ENCODE measurements at places on chromosomes 7 and 10. TPM values are rescaled to one million over a fixed set of nuclear protein-coding genes. Genes with fewer than 3 reads are reported as not detected.
A peak's percentile ranks its signal among the peaks of the same experiment; 100 is the strongest.

RADIL gene
- 1.3 TPM for total RNA-seq

INA gene
- 0.08 TPM for total RNA-seq

PGAM2 gene
- 1.3 TPM for total RNA-seq

SLC29A4 gene
- 38.9 TPM for total RNA-seq

GHRHR gene
- total RNA-seq, result not detected

RBM17 gene
- total RNA-seq, result 65.4 TPM

- peaks cover 23% of the 10 kb centered on the region for H3K4me1 ChIP-seq
- no peak for DNase-seq
- H3K27me3 ChIP-seq, result no peaks in the 10 kb centered on the region
- H3K27ac ChIP-seq, result no peak overlapping the region
These were observed 120.2 kb downstream of the SORBS1 start for GRCh38 chr10:95440756-95441546.

DNA sequence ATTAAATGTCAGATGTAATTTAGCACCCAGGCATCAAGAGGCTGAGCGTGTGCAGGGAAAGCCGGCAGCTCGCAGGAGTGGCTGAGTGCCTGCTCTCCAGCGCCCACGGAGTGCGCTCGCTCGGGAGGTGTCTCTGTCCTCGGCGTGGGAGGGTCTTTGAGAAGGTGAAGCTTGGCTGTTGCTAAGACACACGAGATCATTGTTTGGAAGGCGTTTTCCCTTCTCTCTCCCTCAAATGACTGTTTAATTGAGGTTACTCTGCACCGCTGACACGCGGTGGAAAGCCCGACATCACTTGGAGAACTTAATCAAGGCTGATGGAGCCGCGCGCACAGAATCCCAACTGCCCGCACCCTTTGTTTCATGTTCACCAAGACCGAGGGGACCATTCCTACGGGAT, 414.6 kb downstream of the DNAJB6 start:
- H3K4me3 ChIP-seq, result no peak overlapping the region
- H3K4me1 ChIP-seq, result no peaks in the 10 kb centered on the region
- H3K27me3 ChIP-seq, result no peaks in the 10 kb centered on the region
- no peak for DNase-seq

DNA sequence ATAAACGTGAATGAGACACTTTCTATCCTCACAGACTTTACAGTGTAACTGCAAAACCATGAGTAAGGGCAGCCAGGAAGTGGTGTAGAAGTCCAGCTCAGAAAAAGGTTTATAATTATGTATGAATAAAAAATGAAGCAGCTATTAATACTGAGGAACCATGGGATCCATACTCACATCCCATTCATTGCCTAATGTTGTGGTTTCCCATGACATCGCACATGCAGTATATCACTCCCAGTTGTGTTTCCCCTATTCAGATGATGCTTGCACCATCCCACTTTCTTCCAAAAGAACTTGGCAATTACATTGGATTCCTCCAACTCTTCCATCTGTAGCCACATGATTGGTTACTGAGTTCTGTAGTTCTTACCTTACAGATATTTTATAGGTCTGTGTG, 74.5 kb upstream of the SEMA3D start:
- H3K27ac ChIP-seq, result no peak overlapping the region
- H3K4me3 ChIP-seq, result no peak overlapping the region
- H3K27me3 ChIP-seq, result no peaks in the 10 kb centered on the region
- H3K36me3 ChIP-seq, result no peaks in the 10 kb centered on the region

DNA sequence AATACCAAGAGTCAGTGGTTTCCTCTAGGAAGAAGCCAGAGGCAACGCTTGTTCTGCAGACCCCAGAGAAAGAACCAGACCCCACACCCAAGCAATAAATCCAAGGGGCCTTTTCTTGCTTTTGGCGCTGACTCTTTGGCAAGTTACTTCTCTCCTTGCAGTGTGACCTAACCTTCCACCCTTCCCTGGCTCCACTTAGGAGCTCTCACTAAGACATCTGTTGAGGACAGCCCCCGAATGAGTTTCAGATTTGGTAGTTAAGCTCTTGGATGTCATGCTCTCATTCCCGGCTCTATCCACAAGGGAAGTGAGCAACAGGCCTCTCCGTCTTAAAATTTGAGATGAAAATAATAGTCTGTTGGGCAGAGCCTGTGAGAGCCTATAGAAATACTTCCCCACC, 50.6 kb upstream of the FAM204A start:
- H3K27ac ChIP-seq, result no peak overlapping the region
- no peak overlapping the region for H3K4me3 ChIP-seq
- no peaks in the 10 kb centered on the region for H3K36me3 ChIP-seq
- no peaks in the 10 kb centered on the region for H3K4me1 ChIP-seq

DNA sequence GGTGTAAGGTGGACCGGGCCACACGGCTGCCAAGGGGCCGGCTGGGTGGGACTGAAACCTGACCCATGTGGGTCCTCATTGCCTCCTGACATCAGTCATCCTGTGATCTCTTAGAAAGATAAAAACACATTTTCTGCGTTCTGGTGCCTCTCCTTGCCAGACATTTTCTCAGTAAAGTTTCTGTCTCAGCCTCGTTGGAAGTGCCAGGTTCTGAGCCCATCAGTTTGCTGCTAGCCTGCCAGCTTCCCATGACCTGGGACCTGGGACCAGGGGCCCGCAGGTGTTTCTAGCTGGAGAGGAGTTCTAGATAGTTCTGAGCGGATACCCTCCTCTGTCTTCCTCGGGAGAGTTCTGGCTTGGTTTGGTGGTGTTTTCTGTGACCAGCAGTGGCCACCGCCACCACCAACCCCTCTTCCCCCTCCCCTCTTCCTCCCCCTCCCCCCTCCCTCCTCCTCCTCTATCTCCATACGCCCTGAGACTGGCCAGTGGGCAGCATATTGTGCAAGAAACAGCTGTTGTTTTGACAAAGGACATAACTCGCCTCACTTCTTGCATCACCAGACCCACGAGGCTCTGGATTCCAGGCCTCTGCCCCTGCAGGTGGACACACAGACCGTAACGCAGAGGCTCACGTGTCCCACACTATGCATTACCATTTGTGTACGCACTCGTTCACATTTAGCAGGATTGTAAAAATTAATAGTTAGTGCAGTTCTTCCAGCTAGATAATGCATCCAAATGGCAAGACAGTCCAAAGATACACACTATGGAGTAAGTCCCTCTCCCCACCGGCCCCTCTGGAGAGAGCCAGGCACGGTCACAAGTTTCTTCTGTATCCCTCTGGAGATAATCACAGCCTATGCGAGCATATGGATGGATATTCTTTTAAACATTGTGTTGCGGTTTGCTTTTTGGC, 94.6 kb downstream of the CUX1 start:
- no peaks in the 10 kb centered on the region for H3K36me3 ChIP-seq
- no peak for DNase-seq
- no peaks in the 10 kb centered on the region for H3K27me3 ChIP-seq
- no peak overlapping the region for H3K27ac ChIP-seq
- H3K4me1 ChIP-seq, result no peaks in the 10 kb centered on the region

- H3K27ac ChIP-seq, result no peak overlapping the region
- no peak for DNase-seq
These were observed 424.3 kb downstream of the KIF20B start for GRCh38 chr10:90125456-90126255.

- DNase-seq, result no peak
- H3K4me1 ChIP-seq, result no peaks in the 10 kb centered on the region
- H3K27ac ChIP-seq, result no peak overlapping the region
- no peaks in the 10 kb centered on the region for H3K27me3 ChIP-seq
- no peaks in the 10 kb centered on the region for H3K36me3 ChIP-seq
- no peak overlapping the region for H3K4me3 ChIP-seq
These were observed 379.4 kb downstream of the GALNT17 start for GRCh38 chr7:71511361-71511807.

DNA sequence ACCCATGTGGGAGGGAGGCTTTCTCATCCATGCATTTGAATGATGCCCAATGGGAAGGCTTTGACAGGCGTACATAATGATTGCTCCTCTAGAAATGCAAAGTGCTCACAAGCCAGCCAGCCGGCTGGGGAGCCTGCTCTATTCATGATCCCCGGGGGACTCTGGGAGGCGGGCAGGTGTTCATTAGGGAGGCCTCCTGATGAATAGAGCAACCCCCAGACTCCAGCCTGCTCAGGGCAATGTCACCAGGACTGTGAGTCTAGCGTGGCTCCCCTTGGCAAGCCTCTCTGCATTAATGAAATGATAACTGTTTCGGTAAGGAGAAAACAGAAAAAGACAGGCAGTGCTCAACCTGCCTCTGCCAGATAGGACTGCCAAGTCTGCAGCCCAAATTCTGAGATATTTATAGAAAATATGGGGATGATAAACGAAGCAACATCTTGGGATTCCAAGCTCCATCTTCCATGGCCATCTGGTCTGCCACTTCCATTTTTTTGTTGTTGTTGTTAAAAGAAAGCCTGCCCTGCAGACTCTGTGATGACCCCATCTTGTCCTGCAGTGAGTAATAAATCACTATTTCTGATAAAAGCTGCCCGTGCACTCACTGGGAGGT, 236.4 kb downstream of the PRPF18 start:
- no peak overlapping the region for H3K27ac ChIP-seq
- H3K4me3 ChIP-seq, result no peak overlapping the region
- no peak for DNase-seq
- no peaks in the 10 kb centered on the region for H3K4me1 ChIP-seq
- no peaks in the 10 kb centered on the region for H3K36me3 ChIP-seq

DNA sequence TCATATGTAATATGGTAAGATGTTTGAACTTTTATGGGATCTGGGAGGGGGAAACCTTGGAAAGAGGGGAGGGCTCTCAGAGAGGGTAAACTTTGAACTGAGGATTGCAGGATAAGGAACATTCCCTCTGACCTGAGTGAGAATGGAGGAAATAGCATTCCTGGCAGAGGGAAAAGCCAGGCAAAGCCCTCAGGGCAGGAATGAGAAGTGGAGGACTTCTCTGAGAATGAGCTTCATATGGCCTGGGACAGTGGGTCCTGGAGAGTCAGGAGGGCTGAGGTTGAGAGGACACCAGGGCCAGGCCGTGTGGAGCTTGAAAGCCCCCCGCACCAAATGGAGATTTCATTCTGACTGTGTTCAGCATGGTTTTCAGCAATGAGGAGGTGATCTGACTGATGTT, 34.2 kb downstream of the NPVF start:
- no peak overlapping the region for H3K4me3 ChIP-seq
- H3K27me3 ChIP-seq, result peaks cover 5% of the 10 kb centered on the region
- no peaks in the 10 kb centered on the region for H3K36me3 ChIP-seq

- peaks cover 3% of the 10 kb centered on the region for H3K36me3 ChIP-seq
- H3K27ac ChIP-seq, result peak overlapping the region; percentile 80
- H3K4me1 ChIP-seq, result peaks cover 89% of the 10 kb centered on the region
- H3K27me3 ChIP-seq, result no peaks in the 10 kb centered on the region
- peak; percentile 82 for DNase-seq
These were observed 106.7 kb downstream of the TNS3 start for GRCh38 chr7:47474937-47475879.

DNA sequence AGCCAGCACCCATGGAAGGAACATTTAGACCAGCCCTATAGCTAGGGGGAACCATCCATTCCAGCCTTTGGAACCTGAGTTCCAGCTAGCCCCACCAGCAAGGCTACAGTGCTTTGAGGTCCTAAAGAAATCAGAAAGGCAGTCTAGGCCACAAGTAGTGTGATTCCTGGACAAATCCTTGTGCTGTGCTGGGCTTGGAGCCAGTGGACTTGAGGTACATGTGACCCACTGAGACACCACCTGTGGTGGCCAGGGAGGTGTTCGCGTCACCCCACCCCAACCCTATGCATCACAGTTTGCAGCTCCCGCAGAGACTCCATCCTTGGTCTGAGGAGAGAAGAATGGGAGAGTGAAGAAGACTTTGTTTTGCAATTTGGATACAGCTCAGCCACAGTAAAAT, 31.8 kb downstream of the ZNF277 start:
- H3K4me3 ChIP-seq, result no peak overlapping the region
- no peak for DNase-seq
- H3K36me3 ChIP-seq, result no peaks in the 10 kb centered on the region

DNA sequence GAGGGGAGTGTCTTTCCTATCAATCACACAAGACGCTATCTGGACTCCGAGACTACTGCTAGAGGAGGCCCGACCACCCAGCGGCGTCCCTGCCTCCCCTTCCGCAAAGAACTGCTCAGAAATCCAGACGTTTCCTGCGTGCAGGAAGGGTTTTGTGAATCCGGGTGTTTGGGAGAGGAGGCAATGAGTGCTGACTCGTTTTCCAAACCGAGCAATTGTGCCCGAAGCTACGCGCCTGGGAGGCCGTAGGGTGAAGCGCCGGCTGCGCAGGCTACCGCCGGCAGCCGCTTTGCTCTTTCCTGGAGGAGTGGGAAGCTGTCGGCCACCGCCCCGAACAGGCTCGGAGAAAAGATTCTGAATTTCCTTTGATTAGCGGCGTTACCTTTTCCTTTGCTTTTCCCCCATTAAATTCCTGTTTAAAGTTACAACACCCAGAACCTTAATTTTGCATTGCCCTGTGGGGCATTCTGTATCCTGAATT, 5.3 kb downstream of the VAX1 start:
- DNase-seq, result no peak
- no peak overlapping the region for H3K4me3 ChIP-seq
- H3K36me3 ChIP-seq, result no peaks in the 10 kb centered on the region

GRCh38 chr7:70631718-70632117, 500.2 kb upstream of the GALNT17 start:
- no peak overlapping the region for H3K4me3 ChIP-seq
- H3K27me3 ChIP-seq, result no peaks in the 10 kb centered on the region
- DNase-seq, result no peak
- no peaks in the 10 kb centered on the region for H3K36me3 ChIP-seq

DNA sequence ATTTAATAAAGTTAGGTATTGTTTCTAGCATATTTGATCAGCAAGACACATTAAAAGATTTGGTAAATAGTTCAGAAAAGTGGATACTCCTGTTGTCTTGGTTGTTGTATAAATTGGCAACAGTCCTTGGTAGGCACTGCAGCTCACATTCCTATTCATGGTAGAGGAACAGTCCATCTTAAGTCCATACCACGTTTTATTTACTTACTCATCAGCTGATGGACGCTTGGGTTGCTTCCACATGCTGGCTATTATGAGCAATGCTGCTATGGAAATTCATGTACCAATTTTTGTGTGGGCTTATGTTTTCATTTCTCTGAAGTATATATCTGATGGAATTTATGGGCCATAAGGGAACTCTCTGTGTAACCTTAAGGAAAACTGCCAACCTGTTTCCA, 43.3 kb downstream of the C10orf120 start:
- peaks cover 45% of the 10 kb centered on the region for H3K27me3 ChIP-seq
- H3K4me1 ChIP-seq, result no peaks in the 10 kb centered on the region
- DNase-seq, result no peak
- no peak overlapping the region for H3K4me3 ChIP-seq
- H3K27ac ChIP-seq, result no peak overlapping the region
- H3K36me3 ChIP-seq, result no peaks in the 10 kb centered on the region

DNA sequence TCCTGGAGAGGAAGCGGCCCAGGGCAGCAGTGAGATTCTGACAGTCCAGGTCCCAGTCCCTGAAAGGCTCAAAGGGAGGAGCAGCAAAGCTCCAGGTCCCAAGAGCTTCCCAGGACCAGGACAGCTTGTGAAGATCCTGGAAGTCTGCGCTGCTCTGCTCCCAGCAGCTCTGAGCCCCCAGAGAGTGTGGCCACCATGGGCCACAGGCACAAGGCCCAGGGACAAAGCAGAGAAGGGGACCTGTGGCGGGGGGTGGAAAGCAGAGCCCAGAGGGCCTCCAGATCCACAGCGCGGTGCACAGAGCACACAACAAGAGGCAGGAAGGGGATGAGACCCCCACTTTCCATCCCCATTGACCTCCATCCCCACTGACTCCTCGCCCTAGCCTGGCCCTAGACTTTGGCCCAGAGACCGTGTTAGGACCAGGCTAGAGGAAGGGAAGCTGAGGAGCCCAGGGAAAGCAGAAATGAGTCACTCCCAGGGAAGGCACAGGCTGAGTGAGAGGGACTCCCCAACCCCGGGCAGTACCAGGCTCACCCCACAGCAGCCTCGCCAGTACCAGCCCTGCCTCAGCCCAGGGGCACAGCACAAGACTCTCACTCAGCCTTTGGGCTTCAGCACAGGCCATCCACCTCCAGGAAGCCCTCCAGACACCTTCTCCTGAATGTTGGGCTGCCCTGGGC, 75.5 kb downstream of the GRID1 start:
- DNase-seq, result no peak
- H3K4me3 ChIP-seq, result no peak overlapping the region
- no peak overlapping the region for H3K27ac ChIP-seq
- no peaks in the 10 kb centered on the region for H3K36me3 ChIP-seq

Measured in Panc1 (cell line).